ENCODE measurements at places on chromosomes 1 and 21.

DNA sequence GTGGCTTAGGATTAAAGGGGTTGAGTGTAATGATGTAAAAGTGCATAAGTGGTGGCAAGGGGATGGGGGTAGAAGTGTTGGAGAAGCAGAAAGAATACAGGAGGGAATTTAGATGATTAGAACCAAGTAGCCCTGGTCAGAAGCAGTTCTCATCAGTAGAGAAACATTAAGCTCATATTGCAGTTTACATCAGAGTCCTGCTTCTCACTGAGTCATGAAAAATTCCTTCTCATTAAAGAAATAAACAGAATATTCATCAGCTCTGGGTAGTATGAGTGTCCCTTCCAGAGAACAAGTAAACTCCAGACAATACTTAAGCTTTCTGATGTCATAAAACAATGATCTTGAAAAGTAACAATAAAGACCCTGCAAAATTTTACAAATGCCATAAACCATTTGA lies 36.5 kb downstream of the LRRIQ3 start:
- DNase-seq, result no peak

DNA sequence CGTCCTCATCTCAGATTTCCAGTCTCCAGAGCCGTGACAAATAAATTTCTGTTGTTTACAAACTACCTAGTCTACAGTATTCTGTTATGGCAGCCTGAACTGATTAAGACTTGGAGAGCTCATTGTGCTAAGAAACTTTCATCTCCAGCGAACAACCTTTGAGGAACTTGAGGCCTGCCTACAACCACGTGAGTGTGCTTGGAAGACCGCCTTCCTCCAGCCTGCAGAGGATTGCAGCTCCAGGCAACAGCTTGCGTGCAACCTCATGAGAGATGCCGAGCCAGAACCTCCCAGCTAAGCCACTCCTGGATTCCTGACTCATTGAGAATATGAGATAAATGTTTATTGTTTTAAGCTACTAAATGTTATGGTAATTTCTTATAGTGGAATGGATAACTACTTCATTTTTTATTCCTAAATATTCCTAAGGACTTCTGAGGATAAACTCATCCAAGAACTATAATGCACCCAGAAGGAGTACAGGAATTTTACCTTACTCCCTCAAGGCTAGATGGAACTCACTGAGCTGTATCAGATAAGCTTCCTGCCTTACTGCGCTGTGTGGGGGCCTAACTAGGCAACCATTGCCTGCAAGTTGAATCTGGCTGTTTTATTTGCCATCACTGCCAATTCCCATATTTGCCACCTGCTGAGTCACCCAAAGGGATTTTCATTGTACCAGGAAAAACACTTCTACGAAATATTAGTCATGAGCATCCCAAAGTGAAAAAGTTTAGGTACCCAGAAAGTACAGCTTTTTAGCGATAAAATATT lies 17.6 kb downstream of the FAM177B start:
- DNase-seq, result peak; percentile 24

- no peak for DNase-seq
Observed at GRCh38 chr1:71603044-71603776, 522.4 kb upstream of the ZRANB2 start.

GRCh38 chr1:36352125-36352909 lies 28.9 kb upstream of the EVA1B start:
- DNase-seq, result no peak

DNA sequence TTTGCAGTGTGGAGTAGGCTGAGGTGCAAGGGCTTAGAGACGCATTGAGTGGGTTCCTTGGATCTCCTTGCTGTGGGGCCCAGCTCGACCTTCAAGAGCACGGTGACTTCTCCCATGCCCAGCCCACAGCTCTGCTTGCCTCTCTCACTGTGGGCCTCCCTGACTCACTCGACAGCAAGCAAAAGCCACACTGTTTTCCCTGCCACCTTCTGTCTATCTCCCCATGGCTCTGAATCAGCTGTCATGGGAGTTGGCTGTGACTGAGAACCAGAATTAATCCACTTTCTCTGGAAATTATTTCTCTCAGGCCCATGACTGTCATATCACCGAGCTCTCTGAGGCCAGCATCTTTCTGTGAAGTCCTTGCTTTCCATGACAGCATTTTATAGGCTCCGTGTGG lies 140.7 kb downstream of the NOS1AP start:
- no peak for DNase-seq

DNA sequence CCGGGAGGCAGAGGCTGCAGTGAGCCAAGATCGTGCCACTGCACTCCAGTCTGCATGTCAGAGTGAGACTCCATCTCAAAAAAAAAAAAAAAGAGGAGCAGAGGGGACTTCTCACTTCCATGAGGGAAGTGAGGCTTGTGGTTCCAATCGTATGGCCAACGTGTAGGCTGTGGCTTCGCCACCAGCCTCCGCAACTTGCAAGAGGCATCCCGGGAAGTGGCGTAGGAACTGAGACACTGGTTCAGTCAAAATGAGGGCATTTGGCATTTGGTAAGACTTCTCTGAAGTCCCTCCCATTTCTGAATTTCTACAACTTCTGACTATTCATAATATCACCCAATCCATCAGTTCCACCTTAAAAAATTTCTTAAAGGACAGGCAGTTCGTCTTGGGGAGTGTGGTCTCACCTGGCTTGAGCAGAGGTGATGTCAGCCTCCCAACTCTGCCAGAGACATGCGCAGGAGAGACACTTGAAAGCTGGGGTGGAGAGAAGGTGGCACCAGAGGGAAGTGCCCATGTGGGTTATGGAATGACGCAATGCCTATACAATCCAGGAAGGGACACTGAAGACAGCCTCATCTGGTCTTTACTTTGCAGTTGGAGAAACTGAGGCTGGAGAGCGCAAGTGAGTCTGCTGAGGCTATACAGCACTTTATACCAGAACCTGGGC lies 17.2 kb downstream of the KAZN start:
- DNase-seq, result no peak

Data from midbrain (tissue), 1 donor.